ENCODE measurements at places on chromosomes 5 and 9.

GRCh38 chr5:162852134-162852533 lies 585.3 kb upstream of the CCNG1 start:
- no peak for DNase-seq

- DNase-seq: no peak
Observed at GRCh38 chr9:105850852-105851500, 156.6 kb downstream of the TMEM38B start.

- DNase-seq: no peak
Observed at GRCh38 chr5:155508673-155509072, 495.1 kb downstream of the KIF4B start.

GRCh38 chr5:17312358-17312757 lies 94.9 kb downstream of the BASP1 start:
- DNase-seq: no peak

- peak; percentile 44 for DNase-seq
Observed at GRCh38 chr9:111481885-111482636, 2.1 kb downstream of the ECPAS start.

DNA sequence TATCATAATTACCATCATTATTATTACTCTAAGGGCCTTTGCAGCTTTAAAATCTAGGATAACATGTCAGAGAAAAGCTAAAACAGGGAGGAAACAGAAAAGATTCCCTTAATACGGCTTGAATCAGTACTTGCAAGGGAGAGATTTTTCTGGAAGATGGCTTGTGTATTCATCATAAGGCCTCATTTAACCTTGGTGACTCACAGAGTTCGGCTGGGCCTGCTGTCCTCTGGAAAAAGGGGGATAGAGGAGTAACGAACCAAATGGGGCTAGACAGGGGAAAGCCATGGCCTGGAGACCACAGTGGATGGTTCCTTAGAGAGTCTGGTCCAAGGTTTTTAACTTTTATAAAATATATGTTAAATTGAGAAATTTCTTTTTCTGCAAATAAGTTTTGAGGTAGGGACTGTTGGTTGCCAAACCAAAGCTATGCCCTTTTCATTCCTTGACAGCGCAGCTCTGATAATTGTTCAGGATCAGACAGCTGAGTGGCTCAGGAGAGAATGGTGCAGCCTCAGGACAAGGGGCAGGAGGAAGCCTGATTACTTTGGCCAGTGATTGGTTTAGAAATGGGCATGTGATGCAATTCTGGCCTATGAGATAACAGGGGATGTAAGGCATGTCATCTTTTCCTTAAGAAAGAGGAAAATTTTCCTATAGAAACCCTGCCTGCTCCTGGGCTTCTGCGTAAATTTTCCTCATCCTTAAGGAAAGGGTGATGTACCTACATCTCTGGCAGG lies 25.6 kb upstream of the GSN start:
- no peak for DNase-seq

- no peak for DNase-seq
Observed at GRCh38 chr5:148957591-148958202, 105.2 kb downstream of the SH3TC2 start.

GRCh38 chr9:16143947-16144890 lies 591.4 kb downstream of the CCDC171 start:
- DNase-seq: peak; percentile 97

DNA sequence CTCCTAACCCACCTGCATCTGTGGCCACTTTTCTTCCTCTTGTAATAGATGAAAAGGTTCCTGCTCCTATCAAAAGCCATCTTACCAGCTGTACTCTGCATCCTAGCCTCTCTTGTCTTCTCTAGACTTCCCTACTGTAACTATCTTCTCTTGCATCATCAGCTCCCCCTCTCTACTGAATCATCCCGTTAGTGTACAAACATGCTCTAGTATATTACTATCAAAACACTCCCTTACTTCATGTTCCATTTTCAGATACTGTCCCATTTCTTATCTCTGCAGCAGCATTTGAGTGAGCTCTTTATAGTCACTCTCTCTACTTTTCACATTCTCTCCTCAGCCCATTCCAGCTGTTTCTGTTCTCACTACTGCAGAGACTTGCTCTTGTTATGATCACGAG lies 2.8 kb downstream of the SRA1 start:
- no peak for DNase-seq

- no peak for DNase-seq
Observed at GRCh38 chr5:170075696-170076095, 30.0 kb upstream of the FOXI1 start.

DNA sequence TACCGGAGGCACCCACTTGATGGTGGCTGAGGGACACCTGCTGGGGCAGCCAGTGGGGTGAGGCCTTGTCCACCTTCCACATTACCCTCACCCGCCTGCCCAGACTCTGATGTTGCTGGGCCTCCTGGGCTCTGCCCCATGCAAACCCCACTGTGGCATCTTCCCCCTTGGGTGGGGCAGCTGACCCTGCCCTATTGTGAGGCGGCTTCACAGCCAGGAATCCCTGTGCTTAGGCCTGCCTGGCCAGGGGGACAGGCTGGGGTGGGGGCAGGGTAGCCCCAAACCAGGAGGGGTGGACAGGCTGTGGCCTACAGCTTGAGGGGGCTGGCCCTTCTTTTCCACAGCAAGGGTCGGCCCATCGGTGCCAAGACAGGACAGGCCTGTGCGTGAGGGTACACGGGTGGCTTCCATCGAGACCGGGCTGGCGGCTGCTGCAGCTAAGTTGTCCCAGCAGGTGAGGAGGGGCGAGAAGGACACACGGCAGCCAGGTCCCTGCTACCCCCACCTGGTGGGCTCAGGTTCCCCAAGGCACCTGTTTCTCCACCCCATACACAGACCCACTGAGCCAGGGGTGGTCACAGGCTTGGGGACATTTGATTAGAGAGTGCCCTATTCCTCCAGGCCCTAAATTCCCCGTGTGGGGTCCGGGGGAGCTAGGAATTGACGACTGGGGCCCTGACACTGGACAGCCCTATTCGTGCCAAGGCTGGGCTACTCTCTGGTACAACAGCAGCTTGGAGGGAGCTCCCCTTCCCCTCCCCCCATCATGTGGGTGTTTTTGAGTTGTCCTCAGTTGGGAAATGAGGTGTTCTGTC lies 99.2 kb downstream of the PHF2 start:
- DNase-seq: no peak

DNA sequence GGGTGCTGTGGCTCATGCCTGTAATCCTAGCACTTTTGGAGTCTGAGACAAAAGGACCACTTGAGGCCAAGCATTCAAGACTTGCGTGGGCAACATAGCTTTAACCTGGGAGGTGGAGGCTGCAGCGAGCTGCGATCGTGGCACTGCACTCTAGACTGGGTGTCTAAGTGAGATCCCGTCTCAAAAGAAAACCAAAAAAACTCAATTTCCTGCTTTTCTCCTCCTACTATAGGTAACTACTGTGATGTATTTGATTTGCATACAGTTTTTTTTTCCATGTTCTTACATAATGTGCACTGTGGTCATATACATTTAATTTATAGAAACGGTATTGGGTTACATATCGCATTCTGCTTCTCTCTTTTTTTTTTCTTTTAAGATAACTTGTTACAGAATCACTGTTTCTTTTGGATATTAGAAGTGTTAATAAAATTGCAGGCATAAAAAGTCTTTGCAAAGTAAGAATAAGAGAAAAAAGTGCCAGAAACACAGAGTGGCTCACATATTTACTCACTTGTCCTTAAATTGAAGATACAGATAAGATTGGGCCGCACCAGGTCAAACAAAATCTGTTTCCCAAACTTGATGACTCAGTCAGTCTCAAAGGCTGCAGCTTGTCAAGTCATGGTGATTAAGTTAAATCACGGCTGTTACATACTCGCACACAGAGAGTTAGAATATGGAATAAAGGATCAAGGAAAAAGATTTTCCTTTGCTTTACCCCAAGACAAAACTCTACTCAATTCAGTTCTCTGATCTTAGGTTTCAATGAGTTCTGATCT lies 2.0 kb upstream of the PTGR1 start:
- DNase-seq: peak; percentile 26

DNA sequence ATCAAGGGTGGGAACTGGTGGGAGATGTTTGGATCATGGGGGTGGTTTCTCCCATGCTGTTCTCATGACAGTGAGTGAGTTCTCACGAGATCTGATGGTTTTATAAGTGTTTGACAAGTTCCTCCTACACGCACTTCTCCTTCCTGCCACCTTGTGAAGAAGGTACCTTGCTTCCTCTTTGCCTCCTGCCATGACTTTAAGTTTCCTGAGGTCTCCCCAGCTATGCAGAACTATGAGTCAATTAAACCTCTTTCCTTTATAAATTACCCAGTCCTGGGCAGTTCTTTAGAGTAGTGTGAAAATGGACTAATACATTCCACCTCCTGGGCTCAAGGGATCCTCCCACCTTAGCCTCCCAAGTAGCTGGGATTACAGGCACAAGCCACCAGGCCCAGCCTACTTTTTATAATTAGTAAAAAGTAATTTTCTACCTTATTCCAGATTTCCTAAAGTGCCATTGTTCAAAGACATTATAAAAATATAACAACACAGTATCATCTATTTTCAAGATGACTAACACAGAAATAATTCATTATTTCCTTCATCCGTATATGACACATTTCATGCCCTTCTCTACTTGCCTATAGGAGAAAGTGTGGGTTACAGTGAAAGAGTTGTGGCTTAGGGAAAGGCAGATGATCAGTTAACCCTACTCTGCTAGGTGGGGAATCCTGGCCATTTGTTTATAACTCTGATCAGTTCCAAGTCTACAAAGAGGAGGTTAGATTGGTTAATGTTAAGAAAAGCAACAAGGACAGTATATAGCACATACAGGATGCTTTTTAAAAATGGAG lies 99.9 kb downstream of the TTC39B start:
- DNase-seq: peak; percentile 27

DNA sequence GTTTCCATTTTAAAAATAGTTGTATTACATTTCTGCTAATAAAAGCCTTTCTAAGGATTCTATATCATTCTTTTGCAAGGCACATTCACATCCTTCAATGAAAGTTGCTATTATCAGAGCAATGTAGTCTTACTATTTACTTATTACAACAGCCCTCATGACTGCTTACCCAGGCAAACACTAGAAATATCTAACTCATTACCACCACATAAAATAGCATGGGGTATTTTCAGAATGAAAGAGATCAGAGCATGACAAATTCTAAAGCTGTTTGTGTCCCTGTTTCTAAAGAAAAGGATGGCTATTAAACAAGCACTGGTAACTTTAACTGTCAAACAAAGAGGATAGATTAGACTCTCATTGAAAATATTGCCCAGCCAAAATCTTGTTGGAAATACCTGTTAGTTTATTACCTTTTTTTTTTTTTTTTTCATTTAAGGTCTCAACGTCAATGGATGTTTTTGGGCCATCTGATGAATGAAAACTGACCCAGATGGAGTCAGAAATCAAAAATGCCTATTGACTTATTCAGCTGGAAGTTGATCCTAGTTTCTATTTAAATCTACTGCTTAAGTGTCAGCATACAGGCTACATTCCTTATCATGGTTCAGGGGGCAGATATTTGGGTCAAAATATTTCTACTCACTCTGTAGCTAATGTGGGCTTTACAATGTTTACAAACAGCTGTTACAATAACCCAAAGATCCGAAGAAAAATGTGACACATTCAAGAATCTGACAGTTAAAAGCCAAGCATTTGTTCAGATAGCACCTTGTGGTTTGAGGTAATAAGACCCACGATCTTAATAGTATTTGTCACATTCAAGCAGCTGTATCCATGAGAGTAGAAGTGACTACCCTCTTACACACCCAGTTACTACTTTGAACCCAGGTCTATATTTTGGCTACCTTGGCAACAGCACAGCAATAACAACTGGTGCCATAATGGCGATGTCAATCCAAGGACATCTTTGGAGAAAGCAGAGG lies 554.8 kb upstream of the MEF2C start:
- peak; percentile 24 for DNase-seq
